T-helper 2 cell treated with Interferon-gamma antibody and Interleukin-4, amounts not matched to agents 5 μg/mL and 100 μg/mL, for 36 hours (primary cell): ENCODE measurements at places on chromosomes 16 and 17.

DNA sequence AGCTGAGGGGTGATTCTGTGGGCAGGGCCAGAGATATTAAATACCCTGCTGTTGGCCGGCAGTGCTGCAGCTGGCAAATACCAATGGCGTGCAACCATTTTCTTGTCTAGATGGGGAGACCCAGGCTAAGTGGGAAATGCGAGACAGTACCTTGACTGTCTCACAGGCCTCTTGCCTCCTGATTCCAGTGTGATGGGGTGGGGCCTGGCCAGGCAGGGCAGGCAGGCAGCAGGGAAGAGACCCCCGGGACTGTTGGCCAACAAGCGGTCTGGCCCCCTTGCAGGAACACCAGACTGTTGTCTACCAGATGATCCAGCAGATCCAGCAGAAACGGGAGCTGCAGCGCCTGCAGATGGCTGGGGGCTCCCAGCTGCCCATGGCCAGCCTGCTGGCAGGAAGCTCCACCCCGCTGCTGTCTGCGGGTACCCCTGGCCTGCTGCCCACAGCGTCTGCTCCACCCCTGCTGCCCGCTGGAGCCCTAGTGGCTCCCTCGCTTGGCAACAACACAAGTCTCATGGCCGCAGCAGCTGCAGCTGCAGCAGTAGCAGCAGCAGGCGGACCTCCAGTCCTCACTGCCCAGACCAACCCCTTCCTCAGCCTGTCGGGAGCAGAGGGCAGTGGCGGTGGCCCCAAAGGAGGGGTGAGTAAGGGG lies 5.7 kb upstream of the CISD3 start:
- H3K27ac ChIP-seq: no peak overlapping the region
- H3K4me1 ChIP-seq: peaks cover 35% of the 10 kb centered on the region
- H3K4me3 ChIP-seq: no peak overlapping the region
- H3K36me3 ChIP-seq: peaks cover 38% of the 10 kb centered on the region
- DNase-seq: no peak

DNA sequence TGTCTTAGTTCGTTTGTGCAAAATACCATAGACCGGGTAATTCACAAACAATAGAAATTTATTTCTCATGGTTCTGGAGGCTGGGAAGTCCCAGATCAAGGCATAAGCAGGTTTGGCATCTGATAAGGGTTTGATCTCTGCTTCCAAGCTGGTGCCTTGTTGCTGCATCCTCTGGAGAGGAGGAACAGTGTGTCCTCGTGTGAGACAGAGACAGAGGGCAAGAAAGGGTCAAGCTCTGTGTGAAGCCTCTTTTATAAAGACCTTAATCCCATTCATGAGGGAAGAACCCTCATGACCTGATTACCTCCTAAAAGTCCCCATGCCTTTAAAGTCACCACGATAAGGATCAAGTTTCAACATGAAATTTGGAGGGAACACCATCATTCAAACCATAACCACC lies 55.8 kb upstream of the TANC2 start:
- no peak overlapping the region for H3K4me3 ChIP-seq
- no peaks in the 10 kb centered on the region for H3K36me3 ChIP-seq
- no peak overlapping the region for H3K27ac ChIP-seq

DNA sequence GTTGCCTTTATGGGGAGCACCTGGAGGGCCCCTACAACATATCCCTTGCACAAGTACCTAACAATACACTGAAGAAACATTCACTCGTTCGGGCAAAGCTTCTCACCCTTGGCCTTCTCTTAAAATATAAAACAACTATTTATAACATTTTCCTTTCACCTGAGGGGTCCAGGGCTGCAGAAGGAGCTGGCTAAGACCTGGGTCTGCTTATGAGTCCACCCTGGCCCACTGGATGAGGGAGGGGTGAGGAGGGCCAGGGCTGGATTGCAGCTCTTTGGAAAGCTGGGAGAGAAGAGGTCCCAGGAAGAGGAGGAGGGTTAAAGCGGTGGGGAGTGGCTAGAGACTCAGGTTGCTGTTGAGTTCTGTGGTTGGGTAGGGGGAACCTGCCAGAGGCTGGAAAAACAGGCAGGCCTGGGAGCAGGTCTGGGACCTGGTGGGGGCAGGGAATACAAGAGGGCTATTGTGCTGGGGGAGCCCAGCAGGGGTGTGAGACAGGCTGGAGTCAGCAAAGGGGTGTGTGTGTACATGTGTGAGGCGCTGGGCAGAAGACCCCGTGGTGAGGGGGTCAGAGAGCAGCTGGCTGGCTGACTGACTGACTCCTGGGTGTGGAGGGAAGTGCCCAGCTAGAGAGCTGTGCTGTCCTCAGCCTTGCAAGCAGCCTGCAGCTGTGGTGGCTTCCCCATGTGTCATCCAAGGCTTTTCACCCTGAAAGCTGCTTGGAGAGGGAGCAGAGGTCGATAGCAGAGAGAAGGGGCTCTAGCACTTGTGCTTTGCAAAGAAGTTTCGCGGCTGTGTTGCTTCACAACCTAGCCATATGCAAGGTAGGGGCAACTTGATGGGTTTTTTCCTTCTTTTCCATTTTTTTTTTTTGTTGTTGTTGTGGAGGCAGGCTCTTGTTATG lies 10.2 kb upstream of the MRC2 start:
- peaks cover 14% of the 10 kb centered on the region for H3K36me3 ChIP-seq
- no peak for DNase-seq
- no peak overlapping the region for H3K4me3 ChIP-seq
- peak overlapping the region; percentile 52 for H3K27ac ChIP-seq
- H3K27me3 ChIP-seq: no peaks in the 10 kb centered on the region

DNA sequence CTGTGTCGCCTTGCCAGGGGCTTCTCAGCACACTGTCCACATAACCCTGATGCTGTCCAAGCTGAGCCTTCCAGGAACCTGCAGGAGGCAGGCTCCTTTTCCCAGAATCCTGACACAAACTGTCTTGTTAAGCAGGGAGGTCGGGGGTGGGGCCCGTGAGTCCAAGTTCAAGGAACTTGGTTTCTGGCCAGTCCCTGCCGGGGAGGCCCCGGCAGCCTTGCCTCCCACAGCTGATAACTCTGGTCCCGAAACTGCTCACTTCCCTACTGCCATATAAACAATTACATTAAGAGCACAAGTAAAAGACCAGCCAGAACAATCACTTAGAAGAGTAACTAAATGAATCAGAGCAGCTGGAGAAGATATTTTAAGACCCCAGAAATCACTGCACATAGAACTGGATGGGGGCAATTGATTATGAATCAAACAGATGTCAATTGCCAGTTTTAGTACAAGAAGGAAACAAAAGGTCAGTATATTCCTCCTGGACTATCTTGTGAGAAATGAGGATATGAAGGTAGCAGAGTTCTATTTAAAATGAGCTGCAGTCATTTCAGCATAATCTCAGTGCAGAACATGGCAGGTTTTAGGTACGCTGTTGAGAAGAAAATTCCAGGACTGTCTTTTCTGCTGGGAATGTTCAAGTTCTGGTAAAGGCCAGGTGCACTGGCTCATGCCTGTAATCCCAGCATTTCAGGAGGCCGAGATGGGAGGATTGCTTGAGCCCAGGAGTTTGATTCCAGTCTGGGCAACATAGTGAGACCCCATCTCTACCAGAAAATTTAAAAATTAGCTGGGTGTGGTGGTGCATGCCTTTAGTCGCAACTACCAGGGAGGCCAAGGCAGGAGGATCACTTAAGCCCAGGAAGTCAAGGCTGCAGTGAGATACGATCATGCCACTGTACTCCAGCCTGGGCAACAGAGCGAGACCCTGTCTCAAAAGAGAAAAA lies 169.8 kb downstream of the PITPNC1 start:
- DNase-seq: no peak
- no peak overlapping the region for H3K4me3 ChIP-seq
- no peaks in the 10 kb centered on the region for H3K36me3 ChIP-seq

GRCh38 chr17:72233986-72234385 lies 113.2 kb downstream of the SOX9 start:
- H3K36me3 ChIP-seq: no peaks in the 10 kb centered on the region
- no peak overlapping the region for H3K27ac ChIP-seq
- H3K4me3 ChIP-seq: no peak overlapping the region

DNA sequence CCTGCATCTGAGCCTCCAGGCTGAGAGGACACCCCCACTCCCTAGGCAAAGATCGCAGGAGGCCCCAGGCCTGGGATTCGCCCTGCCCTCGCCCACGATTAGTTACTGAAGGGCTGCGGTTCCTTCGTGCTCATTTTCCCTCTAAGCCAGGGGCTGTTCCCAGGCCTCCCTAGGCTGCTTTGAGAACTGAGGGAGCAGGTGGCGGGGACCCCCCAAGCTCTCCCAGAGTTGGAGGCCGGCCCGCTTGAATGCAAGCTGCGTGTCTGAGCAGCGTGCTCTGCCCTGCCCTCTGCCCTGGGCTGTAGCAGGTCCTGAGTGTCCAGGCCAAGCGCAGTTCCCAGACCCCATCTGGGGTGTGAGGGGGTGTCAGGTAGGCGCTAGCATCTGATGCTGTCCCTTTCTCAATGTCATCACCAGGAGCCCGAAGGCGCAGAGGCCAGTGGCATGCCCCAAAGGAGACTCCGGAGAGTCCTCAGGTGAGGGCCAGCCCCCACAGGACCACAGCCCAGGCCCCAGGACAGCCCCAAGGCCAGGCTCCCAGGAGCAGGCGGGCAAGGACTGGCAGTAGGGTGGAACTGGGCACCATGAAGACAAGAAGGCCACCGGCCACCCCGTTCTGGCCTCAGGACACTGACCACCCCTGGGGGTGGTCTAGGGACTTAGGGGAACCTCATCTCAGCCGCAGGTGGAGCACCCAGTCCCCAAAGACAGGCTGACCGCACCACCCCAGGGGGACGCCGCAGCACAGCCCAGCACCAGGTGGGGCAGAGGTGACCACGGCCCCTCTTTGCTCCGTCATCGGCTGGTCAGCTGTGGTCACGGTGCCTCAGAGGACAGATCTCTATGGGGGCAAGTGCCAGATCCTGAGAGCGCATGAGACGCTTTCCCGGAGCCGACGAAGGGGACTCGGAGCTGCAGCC lies 14.6 kb downstream of the ENDOV start:
- no peaks in the 10 kb centered on the region for H3K36me3 ChIP-seq
- no peak overlapping the region for H3K4me3 ChIP-seq
- no peak for DNase-seq
- H3K27ac ChIP-seq: no peak overlapping the region
- H3K4me1 ChIP-seq: peaks cover 3% of the 10 kb centered on the region
- H3K27me3 ChIP-seq: no peaks in the 10 kb centered on the region

DNA sequence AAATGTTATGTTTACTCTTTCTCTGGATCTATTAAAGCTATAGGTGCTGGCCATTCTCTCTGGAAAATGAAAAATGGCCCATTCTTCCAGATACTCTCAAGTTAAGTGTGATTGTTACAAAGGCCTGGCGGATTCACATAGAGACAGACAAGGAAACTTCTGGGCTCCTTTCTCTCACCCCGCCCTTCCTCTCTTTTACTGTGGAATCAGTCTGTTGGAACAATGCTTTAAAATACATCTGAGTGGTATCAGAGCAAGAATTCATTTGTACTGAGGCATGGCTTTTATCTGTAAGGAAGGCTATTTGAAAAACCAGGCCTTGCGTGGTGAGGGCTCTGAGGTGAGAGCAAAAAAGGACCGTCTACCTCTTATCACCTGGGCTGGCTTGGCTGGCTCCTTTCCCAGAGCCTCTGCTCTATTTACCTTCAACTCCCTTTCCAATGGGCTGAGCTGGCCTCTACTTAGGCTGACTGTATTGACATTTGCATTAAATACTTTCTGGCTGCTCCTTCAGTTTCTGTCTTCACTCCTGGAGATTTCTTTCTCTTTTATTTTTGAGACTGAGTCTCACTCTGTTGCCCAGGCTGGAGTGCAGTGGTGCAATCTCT lies 274.0 kb downstream of the PHKB start:
- no peak overlapping the region for H3K4me3 ChIP-seq
- H3K4me1 ChIP-seq: peaks cover 9% of the 10 kb centered on the region
- no peaks in the 10 kb centered on the region for H3K36me3 ChIP-seq
- DNase-seq: no peak
- no peak overlapping the region for H3K27ac ChIP-seq
- peaks cover 5% of the 10 kb centered on the region for H3K27me3 ChIP-seq

DNA sequence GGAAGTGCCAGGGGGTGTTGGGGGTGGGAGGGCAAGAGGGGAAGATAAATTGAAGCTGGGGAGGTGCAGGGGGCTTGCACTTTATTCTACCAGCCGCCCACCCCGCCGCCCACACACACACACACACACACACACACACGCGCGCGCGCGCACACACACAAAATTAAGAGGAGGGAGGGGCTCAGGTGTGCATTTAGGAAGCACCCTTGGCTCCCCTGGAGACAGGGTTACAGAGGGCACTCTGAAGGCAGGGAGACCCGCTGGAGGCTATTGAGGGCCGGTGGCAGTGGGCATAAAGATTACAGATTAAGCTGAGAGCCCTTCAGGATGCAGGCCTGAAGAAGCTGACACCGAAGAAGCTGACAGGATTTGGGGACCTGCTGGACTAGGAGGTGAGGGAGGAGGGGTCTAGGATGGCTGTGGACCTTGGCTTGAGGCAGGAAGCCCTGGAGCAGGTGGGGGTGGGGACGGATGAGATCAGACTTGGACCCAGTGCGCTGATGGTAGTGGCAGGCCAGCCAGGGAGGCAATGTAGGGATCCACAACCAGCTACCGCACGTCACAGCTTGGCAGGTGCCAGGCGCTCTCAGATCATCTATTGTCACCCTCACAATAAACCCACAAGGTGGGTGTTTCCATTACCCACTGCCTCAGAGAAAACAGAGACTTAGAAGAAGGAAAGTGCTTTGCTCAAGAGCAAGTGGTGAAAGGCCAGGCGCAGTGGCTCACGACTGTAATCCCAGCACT lies 772 bp upstream of the SAMD14 start:
- H3K27me3 ChIP-seq: peaks cover 32% of the 10 kb centered on the region
- H3K36me3 ChIP-seq: peaks cover 28% of the 10 kb centered on the region
- peak overlapping the region; percentile 48 for H3K4me3 ChIP-seq
- DNase-seq: no peak

- peaks cover 17% of the 10 kb centered on the region for H3K27me3 ChIP-seq
- peaks cover 2% of the 10 kb centered on the region for H3K4me1 ChIP-seq
- no peak overlapping the region for H3K27ac ChIP-seq
- H3K4me3 ChIP-seq: no peak overlapping the region
- H3K36me3 ChIP-seq: no peaks in the 10 kb centered on the region
Observed at GRCh38 chr17:8133399-8133798, 9.5 kb upstream of the HES7 start.

GRCh38 chr17:44147812-44148211 lies 6.1 kb downstream of the HROB start:
- no peak overlapping the region for H3K27ac ChIP-seq
- H3K27me3 ChIP-seq: no peaks in the 10 kb centered on the region
- H3K36me3 ChIP-seq: peaks cover 32% of the 10 kb centered on the region
- no peak for DNase-seq

GRCh38 chr17:59369031-59369975 lies 37.8 kb downstream of the YPEL2 start:
- no peaks in the 10 kb centered on the region for H3K27me3 ChIP-seq
- H3K36me3 ChIP-seq: peaks cover 3% of the 10 kb centered on the region
- H3K4me1 ChIP-seq: peaks cover 48% of the 10 kb centered on the region
